ENCODE measurements at places on chromosomes 1 and 21. TPM values are rescaled to one million over a fixed set of nuclear protein-coding genes. Genes with fewer than 3 reads are reported as not detected.

DNA sequence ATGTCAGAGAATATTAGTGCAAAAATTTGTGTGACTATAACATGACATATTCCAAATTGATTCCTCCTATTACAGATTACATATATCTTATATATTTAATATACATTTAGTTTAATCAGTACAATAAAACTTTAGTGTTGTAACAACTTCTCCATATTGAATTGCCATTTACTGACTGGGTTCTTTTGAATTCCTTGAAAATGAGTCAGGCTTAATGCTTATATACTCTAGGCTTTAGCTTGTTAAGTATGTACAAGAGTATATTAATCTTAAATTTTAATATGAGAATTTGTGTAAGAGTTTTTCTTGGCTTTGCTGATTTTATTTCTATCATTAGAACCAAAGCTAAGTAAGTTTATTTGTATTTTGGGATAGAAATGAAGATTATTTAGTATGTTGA, 40.3 kb downstream of the XPR1 start:
- DNase-seq = no peak

GRCh38 chr21:36502365-36502764, 22.4 kb upstream of the CLDN14 start:
- no peak for DNase-seq

DNA sequence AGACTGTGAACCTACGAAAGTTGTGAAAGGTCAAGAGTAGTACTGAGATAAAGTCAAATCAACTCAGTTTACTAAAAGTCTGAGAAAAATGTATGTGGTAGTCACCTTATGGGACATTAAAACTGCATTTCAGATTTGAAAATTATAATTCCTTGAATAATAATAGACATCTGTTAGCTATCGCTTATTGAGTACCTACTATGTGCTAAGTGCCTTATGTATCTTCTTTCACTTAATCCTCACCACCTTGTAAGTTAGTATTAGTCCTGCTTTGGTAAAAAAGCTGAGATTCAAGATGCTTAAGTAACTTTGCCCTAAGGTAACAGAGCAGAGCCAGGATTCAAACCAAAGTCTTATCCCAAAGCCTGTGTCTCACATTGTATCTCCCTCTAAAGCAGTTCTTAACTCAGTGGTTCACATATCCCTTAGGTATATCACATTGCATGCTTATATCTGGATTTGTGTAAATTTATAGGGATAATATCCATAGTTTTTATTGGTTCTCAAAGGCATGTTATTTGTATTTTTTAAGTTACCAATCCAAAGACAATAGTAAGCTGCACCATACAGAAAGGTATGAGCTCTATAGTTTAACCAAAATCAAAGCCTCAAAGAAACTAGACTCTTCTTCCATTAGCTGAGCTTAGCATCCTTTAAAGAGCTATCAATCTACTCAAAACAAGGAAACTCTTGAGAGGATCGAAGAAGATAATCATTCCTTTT, 865 bp downstream of the PIGC start:
- DNase-seq = no peak

GRCh38 chr1:193709607-193710006, 523.2 kb upstream of the B3GALT2 start:
- no peak for DNase-seq

The SIK1 gene
- 0.72 TPM for polyA plus RNA-seq

The TNFRSF4 gene
- polyA plus RNA-seq = not detected

The NEK2 gene
- 8.8 TPM for polyA plus RNA-seq

The BSND gene
- polyA plus RNA-seq = not detected

The LGR6 gene
- polyA plus RNA-seq = not detected
